H7 (cell line): ENCODE measurements at places on chromosomes 13 and 19. TPM values are rescaled to one million over a fixed set of nuclear protein-coding genes. Genes with fewer than 3 reads are reported as not detected.

The RDH8 gene
- total RNA-seq = not detected in 2 replicates

The CPB2 gene
- not detected in 2 replicates for total RNA-seq

The BICRA gene
- 3.4 and 8.5 TPM in 2 replicates for total RNA-seq

The ZNF709 gene
- total RNA-seq = 0.30 and 0.42 TPM in 2 replicates

The KLK3 gene
- not detected in 2 replicates for total RNA-seq

The AMER2 gene
- 0.15 and 0.17 TPM in 2 replicates for total RNA-seq

The PTPRS gene
- 130 and 156 TPM in 2 replicates for total RNA-seq

The STOML3 gene
- not detected in 2 replicates for total RNA-seq

The SIAH3 gene
- total RNA-seq = 0.07 TPM in 1 of 2 replicates, not detected in the other

The CD22 gene
- 0.44 TPM in 1 of 2 replicates, not detected in the other for total RNA-seq

The THSD8 gene
- not detected in 2 replicates for total RNA-seq

The TNFRSF19 gene
- total RNA-seq = 0.22 and 0.31 TPM in 2 replicates
